ENCODE measurements at places on chromosomes 16 and 17. TPM values are rescaled to one million over a fixed set of nuclear protein-coding genes. Genes with fewer than 3 reads are reported as not detected.

DNA sequence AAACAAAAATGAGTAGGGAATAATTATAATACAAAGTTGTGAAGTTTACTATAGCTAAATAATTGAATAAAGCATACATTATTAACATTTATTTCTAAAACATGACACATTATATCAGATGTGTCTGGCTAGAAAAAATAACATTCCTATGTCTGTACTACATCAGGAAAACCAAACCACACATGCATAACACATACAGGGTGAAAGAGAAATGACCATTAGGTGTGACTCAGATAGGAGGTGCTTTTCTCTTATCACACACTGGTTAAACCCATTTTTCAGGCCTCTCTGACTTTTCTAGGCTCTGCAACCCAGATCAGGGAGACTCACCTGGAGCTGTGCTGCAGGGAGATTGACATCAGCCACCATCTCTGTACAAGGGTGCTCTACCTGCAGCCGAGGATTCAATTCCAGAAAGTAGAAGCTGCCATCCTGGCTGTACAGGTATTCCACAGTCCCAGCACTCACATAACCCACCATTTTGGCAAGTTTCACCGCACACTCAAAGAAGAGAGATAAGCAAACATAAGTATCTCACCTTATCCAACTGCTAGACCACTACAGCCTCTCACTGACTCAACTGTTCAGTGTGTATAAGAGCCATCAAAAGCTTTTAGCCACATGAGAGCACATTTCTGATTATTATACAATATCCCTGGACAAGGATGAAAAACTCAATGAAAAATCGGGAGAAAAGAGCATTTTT, 116.6 kb upstream of the C17orf78 start:
- no peaks in the 10 kb centered on the region for H3K4me1 ChIP-seq
- DNase-seq, result no peak
- no peak overlapping the region for H3K27ac ChIP-seq
- H3K27me3 ChIP-seq, result no peaks in the 10 kb centered on the region

The KRT23 gene
- total RNA-seq, result not detected

The TBC1D28 gene
- not detected for total RNA-seq

The ASPHD1 gene
- 1.9 TPM for total RNA-seq

The NHERF2 gene
- total RNA-seq, result 1.1 TPM

DNA sequence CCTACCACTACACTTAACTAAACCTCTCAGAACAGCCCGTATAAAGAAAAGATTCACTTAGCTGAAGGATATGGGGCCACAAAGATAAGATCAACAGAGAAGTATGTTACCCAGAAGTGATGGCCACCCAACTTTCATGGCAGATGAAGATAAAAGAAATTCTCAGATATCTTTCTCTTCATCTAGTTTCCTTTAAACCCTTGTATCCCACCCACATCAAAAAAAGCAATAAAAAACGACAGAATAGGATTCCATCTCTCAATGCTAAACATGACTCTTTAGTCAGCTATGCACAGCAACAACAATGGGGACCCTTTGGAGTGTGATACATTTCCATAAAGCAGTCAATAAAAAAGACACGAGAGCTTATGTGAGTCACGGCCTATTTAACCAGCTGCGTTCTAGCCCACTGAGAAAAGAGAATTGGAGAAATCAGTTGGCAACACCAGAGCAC, 86.6 kb downstream of the SNX11 start:
- no peaks in the 10 kb centered on the region for H3K27me3 ChIP-seq
- DNase-seq, result no peak
- no peak overlapping the region for H3K4me3 ChIP-seq
- H3K36me3 ChIP-seq, result peaks cover 10% of the 10 kb centered on the region
- H3K4me1 ChIP-seq, result peaks cover 38% of the 10 kb centered on the region
- H3K27ac ChIP-seq, result peak overlapping the region; percentile 21

DNA sequence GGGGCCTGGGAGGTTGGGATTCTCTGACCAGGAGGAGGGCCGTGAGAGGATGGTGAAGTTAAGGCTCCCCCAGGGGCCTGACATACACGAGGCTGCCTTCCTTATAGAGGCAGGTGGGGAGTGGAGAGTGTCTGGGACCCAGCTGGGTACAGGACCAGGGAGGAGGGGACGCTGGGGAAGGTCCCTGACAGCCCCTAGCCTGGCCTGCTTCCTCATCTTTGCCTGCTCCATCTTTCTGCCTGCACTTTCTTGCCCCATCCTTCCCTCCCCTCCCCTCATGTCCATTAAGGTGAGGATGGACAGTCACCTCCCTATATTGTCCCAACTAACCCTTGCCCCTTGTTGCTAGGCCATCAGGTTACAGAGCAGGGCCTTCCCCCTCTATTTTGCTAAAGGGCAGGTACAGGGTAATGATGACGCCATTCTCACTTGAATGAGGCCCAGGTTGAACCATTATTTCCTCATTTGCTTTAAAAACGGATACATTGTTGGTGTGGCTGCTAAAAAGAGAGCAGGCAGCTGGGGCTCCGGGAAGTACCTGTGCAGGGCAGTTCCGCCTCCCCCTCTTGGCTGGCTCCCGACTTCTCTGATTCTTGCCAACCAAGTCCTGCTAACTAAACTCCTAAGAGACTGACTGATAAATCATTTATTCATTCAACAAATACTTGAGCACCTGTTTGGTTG, 1.3 kb downstream of the C17orf99 start:
- H3K27me3 ChIP-seq, result no peaks in the 10 kb centered on the region
- DNase-seq, result peak; percentile 18
- peak overlapping the region; percentile 38 for H3K27ac ChIP-seq
- no peak overlapping the region for H3K4me3 ChIP-seq
- peaks cover 8% of the 10 kb centered on the region for H3K4me1 ChIP-seq

The PMFBP1 gene
- 0.29 TPM for total RNA-seq

GRCh38 chr17:63445954-63446752, at the start of gene CYB561:
CYB561 (minus strand) TSS chr17:63446306; CDS start chr17:63437547, 8,759 bp downstream.
- H3K4me1 ChIP-seq, result peaks cover 38% of the 10 kb centered on the region
- peak within 1 kb of the TSS; percentile 70 for H3K4me3 ChIP-seq
- peak; percentile 81 for DNase-seq
- H3K36me3 ChIP-seq, result no peaks in the 10 kb centered on the region
- peak within 1 kb of the TSS; percentile 89 for H3K27ac ChIP-seq

- H3K4me3 ChIP-seq, result peak overlapping the region; percentile 16
- no peaks in the 10 kb centered on the region for H3K27me3 ChIP-seq
- peak overlapping the region; percentile 79 for H3K27ac ChIP-seq
Observed at GRCh38 chr17:77343031-77343800, 202.4 kb downstream of the SEC14L1 start.

Measured in activated CD4-positive, alpha-beta memory T cell treated with anti-CD3 and anti-CD28 coated beads for 36 hours (primary cell).